ENCODE measurements at places on chromosomes 4 and X.

DNA sequence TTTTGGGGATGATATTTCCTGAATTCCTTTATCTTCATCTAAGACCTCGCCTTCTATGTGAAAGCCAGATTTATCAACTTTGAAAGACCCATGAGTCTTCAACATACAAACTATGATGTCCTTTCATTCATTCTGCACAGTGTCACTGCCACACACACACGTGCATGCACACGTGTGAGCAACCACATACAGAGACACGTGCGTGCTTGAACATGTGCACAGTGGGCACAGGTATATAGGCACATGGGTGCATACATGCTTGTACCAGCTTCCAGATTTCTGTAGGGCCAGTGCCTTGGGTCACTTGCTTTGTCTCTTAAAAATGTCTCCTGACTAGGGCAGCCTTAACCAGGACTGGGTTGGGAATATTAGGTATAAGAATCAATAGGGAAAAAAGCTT lies 49.1 kb upstream of the RBPJ start:
- DNase-seq: no peak

- peak; percentile 5 for DNase-seq
Measured at GRCh38 chrX:136336623-136337022, 35.9 kb downstream of the ADGRG4 start.

- no peak for DNase-seq
Measured at GRCh38 chr4:145795521-145795920, 115.6 kb downstream of the C4orf51 start.

- DNase-seq: no peak
Measured at GRCh38 chr4:151561551-151562256, 152.7 kb downstream of the FHIP1A start.

- DNase-seq: no peak
Measured at GRCh38 chrX:41688835-41689234, at the start of gene GPR34. GPR34 (plus strand) TSS chrX:41688973; CDS start chrX:41695634, 6,661 bp downstream.

GRCh38 chr4:185344743-185345538 lies 50.8 kb downstream of the LRP2BP start:
- no peak for DNase-seq

DNA sequence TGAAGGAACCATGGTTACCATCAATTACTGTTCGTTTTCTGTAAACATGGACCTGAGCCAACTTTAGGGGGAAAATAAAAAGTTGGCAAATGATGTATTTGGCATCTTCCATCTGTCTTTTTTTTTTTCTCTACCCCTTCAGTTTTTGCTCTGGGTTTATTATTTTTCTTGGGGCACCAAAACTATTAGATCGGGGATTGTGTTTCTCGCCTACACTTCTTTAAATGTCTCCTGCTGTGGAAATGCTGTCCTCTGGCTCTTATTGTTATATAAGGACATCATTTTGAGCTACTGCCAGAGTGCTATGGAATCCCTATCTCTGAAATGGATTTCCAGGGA lies 234.0 kb upstream of the SLIT2 start:
- no peak for DNase-seq

DNA sequence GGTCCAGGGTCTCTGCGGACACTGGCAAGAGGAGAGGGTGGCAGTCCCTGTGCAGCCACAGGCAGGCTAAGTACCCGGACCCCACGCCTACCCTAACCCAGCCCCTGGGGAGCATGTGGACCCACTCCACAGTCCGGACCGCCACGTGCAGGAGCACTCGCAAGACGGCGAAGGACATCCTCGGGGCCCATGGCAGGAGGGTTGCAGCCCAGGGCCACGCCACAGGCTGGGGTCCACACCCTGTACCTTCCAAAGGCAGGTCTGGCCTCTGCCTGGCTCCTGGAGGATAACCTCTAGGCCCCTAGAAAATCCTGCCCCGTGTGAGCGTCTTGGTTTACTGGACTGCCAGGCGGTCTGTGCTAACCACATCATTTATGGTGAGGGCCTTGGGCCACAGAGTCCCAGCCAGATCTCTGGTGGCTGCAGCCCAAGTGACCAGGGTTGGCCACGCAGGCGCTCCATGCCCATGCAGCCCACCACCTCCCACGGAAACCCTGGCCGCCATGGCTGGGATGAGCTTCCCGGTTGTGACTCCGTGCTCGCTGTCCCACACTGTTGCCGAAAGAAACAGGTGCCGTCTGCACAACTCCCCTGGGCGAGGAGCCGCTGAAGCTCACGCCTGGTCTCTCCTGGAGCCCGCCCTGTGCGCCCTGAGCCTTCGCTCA lies 10.0 kb downstream of the CCNQ start:
- DNase-seq: no peak

GRCh38 chr4:108635070-108635655 lies 14.8 kb downstream of the RPL34 start:
- no peak for DNase-seq

GRCh38 chrX:148904421-148905111 lies 404.1 kb downstream of the AFF2 start:
- DNase-seq: no peak

Data from mesendoderm (in vitro differentiated cells).